ENCODE measurements at places on chromosomes 1 and 21. TPM values are rescaled to one million over a fixed set of nuclear protein-coding genes. Genes with fewer than 3 reads are reported as not detected.

TMPRSS15 gene
- total RNA-seq = 2.6 TPM

RIPPLY3 gene
- total RNA-seq = not detected

SERPINC1 gene
- total RNA-seq = not detected

AKR7A3 gene
- total RNA-seq = 0.96 TPM

SLC26A9 gene
- 0.24 TPM for total RNA-seq

S100A1 gene
- 0.24 TPM for total RNA-seq

TRNP1 gene
- total RNA-seq = 12.0 TPM

WNT9A gene
- 8.7 TPM for total RNA-seq

ATP5IF1 gene
- 54.9 TPM for total RNA-seq

TMEM63A gene
- total RNA-seq = 15.9 TPM

ZNF697 gene
- 18.8 TPM for total RNA-seq

SPATA6 gene
- total RNA-seq = 25.5 TPM

FAF1 gene
- total RNA-seq = 10.4 TPM
